ENCODE measurements at places on chromosomes 13 and 19.

DNA sequence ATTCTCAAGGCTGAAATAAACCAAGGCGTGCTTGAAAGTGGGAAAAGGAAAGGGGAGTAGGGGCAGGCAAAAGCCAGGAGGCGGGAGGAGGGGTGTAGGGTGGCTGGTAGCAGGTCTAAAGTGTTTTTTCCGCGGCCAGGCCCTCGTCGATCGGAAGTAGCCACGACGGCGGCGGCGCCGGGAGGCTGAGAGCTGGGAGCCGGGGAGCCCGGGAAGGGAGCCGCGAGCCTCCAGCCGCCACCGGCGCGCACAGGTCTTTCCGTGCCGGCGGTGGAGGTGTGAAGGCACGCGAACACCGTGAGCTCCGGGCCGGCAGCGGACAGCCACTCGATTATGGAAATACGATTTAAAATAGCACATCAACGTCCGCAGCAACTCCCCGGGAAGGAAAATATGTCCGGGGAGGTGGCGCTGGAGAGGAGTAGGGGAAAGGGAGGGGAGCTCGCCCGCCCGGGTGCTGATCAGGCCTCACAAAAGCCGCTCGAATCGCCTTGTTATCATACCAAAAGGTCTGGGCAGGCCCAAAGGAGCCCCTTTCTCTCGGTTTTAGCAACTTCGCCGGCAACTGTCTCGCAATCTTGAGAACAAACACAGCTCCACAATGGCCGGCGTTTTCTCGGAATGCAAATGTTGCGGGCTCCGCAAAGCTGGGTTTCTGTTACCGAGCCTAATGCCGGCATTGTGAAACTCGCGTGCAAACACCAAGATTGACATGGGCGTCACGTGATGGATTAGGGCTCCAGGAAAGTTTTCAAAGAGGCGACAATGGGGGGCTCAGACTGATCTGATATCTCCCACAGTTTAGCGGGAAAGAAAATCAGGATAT is 2.9 kb upstream of the PCDH8 start:
- DNase-seq = no peak

GRCh38 chr13:44211704-44212346 is 161.8 kb upstream of the SERP2 start:
- DNase-seq = peak; percentile 51

DNA sequence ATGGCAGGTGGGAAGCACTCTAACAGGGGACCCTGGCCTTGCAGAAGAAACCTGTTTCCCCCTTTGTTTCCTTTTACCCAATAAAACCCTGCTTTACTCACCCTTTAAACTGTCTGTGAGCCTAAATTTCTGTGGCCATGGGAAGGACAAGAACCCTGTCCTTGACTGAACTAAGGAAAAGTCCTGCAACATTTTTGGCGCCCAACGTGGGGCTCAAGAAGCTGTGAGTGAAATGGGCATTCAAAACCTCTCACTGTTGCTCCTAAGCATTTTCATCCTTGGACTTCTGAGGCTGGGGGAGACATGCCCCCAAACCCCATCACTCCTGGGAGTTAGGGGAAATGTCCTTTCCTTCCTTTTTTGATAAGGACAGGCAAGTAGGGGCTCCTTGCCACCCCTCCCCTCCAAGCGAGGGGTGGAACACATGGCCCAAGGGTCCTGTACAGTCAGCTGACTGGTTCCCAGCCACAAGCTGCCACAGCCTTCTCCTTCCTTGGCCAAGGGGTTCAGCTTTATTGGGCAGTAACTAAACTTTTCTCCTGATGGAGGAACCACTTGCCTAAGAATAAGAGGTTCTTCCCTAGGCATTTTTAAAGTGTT is 381.6 kb downstream of the KLF5 start:
- DNase-seq = no peak

- DNase-seq = no peak
These were observed 211.8 kb upstream of the SOX1 start for GRCh38 chr13:111855191-111855590.

GRCh38 chr19:13506471-13506820 is at the start of gene CACNA1A:
TSS of gene CACNA1A (minus strand) at chr19:13506479. CDS start at chr19:13506224, 255 bp downstream.
- DNase-seq = no peak
